ENCODE measurements at places on chromosomes 12 and 14. TPM values are rescaled to one million over a fixed set of nuclear protein-coding genes. Genes with fewer than 3 reads are reported as not detected.

Gene AMN
- total RNA-seq = 4.0 TPM

GRCh38 chr14:66311990-66312389 is 174.2 kb upstream of the CCDC196 start:
- no peak for DNase-seq

DNA sequence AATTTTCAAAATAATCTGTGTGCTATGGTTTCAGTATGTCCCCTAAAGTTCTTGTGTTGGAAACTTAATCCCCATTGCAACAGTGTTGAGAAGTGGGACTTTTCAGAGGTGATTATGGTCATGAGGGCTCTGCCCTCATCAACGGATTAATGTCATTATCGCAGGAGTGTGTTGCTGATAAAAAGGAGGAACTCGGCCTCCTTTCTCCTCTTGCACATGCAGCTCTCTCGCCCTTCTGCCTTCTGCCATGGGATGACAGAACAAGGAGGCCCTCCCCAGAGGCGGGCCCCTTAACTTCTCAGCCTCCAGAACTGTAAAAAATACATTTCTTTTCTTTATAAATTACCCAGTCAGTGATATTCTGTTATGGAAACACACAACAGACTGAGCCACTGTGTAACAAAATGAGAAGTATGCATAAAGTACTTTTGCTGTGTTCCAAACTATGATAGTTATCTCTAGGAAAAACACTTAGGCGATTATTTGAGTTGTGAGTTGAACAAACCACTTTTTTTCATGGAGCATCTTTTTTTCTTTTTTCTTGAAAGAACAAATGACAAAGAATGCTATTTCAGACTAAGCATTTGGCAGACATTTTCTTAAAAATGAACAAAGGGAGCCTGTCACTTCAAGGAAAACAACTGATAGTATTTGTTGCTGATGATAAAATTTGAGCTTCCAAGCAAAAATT is 134.8 kb upstream of the FUT8 start:
- no peak for DNase-seq

DNA sequence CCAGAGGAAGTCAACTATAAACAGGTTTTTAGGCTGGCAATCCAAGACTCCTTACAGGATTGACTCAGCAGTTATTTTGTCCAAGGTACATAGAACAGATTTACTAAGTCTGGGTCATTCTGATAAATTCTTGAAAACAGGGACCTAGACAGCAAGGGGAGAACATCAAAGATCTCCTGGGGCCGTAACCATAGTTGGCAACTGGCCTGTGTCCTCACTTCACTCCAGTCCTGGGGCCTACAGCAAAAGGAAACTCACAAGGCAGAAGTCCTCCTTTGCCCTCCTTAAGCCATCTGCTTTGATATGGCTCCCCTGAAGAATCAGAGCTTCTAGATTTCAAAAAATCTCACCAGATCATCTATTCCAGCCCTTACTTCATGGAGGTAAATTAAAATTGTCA is 207.2 kb upstream of the IGF1 start:
- DNase-seq = no peak

- DNase-seq = no peak
Observed at GRCh38 chr14:65190312-65190711, 88.0 kb upstream of the MAX start.

DNA sequence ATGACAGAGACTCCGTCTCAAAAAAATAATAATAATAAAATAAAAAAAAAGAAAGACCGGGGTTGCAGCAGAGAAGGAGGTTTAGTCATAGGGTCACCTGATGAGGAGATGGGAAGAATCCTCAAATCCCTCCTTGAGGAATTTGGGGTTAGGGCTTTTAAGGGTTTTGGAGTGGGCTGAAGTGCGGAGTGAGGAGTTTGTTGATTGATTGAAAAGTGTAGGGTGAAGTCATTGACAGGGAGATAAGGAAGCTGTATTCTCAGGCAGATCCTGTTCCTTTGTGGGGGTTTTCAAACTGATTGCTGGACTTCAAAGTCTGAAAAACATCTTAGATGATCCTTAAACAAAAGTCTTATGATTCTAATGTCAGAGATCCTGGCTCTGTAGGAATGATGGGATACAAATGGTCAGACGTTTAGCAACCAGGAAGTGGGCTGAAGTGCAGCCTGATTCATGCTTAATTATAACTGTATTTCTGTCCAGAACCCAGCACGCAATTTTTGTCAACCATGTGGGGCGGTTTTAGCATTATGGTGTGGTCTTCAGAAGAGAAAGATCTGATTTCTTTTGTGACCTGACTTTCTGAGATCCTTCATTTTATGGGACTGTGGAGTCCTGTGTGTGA is 16.0 kb downstream of the FNTB start:
- DNase-seq = no peak

DNA sequence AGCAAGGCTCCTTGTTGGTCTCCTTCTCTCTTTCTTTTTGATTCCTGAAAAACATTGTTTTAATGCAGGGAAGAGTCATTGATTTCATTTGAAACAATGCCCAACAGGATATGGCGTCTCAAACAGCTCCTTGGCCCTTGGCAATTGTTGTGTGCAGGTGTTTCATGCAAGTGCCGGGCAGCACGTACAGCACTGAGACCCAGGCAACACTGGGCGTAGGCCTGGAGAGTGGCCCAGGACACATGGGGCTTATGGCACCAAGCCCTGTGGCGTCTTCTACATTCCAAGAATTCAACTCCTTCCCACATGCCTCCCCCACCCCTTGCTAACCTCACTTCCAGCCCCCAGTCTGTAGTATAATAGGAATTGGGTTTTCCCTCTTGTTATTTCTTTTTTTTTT is 230.4 kb downstream of the SPTSSA start:
- DNase-seq = no peak

Gene PLXNC1
- total RNA-seq = 7.7 TPM

DNA sequence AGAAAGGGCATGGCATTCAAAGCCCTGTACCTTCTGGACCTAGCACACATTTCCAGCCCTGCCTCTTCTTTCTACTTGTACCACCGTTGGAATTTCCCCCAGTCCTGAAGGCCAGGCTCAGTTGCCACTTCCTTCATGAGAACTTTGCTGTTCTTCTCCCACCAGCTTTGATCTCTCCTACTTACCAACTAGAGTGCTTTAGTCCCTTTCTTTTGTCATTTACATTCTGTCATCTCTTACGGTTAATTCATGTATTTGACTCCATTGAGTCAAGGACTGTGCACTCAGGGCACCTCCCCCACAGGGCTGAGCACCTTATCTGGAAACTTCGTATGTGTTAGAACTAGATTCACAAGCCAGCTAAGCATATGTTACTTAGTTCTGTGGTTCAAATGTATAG is 26.3 kb downstream of the BICDL1 start:
- DNase-seq = peak; percentile 59

Gene OR10G3
- not detected for total RNA-seq

Gene NCOR2
- total RNA-seq = 96.5 TPM

DNA sequence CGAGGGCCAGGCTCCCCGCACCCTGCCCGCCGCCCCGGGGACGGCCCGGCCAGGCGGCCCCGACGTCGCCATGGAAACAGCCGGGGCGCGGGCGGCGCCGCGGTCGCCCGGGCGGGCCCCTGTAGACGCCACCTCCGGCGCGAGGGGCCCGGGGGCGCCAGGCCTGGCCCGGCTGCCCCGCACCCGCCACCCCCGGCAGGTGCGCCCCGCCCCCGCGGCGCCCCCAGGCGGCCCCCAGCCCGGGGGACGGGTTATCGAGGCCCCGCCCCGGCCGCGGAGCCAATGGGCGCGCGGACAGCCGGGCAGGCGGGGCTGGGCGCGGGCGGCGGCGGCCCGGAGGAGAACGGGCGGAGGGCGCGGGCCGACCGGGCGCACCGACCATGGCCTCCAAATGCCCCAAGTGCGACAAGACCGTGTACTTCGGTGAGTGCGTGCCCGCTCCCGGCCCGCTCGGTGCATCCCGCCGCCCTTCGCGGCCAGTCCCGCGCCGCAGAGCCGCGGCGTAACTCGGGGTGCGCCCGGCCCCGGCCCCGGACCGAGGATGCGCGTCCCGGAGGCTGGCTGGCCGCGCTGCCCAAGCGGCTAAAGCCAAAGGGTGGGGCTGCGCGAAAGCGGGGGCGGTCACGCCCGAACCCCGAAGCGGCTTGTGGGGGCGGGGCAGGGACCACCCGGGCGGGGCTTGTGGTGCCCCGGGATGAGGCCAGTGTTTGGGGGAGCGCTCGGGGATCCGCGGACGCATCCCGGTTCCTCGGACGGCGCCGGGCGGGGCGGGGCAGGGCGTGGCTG is at the start of gene CRIP2:
Gene CRIP2, plus strand, starts transcription at position 339 of the 786 bp plus-strand sequence. Its CDS starts 42 bp downstream, at position 381.
- peak; percentile 74 for DNase-seq

GRCh38 chr12:4133029-4133428 is 140.5 kb upstream of the CCND2 start:
- DNase-seq = no peak

DNA sequence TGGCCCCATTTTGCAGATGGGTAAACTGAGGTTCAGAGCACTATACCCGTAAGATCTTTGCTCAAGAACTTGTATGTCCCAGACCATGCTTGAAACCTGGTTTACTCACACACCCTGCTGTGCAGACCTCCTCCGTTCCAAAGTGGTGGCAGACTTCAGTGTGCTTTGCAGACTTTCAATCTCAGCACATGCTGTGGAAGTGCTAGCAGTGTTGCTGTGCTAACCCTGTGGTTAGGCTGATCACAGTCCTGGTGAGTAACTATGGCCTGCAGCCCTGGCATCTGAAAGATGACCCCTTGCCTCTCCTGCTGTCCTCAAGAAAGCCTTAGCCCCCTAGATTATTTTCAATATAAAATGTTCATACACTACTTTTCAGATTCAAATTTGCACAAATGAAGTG is 450.6 kb downstream of the DPF3 start:
- no peak for DNase-seq

All from CD8-positive, alpha-beta T cell (primary cell).